Hepatocyte (in vitro differentiated cells): ENCODE measurements at places on chromosomes 7 and 10.
A peak's percentile ranks its signal among the peaks of the same experiment; 100 is the strongest.

DNA sequence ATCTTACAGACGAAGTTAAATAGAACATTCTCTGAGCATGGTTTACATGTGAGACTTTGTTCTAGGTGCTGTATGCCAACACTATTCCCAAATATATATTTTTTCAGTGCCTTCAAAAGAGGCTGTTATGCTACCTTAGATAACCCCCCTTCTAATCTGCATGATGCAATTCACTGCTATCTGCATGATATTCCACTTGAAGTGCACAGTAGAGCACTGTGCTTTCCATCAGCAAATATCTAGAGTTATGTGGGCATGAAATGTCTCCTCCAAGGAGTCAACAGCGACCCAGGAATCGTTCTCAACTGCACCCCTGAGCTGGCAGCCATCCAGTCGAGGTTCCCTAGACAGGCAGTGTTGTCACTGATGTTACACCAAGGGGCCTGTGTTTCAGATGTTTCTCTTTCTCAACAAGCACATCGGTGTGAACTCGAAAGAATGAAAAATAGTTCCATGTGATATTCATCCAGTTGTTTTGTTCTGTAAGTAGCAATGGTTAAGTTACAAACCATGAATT lies 88.3 kb downstream of the PDE1C start:
- no peak for DNase-seq

- no peak for DNase-seq
These were observed 175.2 kb upstream of the PPP2R2D start for GRCh38 chr10:131725581-131726069.

GRCh38 chr7:116449441-116449840 lies 50.1 kb upstream of the CAV2 start:
- DNase-seq, result no peak

GRCh38 chr10:48504141-48504885 lies 100.6 kb downstream of the ARHGAP22 start:
- no peak for DNase-seq

DNA sequence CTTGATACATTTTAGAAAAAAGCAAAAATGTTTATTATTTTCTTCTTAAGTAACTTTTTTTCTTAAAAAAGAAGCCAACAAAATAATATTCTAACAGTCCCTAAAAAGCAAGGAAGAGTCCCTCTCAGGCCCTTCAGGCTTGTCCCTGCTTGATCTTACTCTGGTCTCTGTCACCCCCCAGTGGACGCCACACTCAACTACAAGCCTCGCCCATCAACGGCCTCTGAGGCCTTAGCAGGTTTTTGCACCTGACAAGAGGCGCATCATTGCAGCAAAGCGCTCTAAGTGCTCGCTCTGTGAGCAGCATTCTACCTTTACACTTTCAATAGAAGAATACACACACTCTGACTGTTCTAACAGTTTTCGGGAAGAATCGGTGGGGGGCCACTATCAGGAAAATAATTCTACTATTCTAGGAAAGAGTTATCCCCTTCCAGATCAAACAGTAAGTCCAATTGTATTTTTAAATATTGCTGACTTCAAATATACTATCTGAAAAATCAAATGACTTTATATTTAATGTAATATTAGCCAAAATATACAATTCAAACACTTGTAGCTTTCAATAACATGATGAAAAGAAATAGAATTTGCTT lies 139.2 kb downstream of the USP6NL start:
- peak; percentile 76 for DNase-seq

DNA sequence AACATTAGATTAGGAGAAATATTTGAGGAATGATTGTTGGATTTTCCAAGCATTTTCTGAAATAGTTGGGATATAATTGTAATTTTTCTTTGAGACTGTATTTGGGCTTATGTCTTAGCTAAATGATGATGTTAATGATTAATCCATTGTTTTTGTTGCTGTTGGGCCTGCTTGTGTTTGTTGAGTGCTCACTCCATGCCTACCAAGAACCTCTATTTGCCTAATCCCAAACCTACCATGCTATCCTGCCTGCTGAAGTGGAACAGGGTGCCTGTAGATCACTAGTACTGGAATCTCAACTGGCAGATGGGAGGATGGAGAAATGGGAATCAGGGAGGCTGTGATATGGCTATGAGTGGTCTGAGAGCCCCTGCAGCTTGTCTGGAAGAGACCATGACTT lies 565.5 kb downstream of the SORCS3 start:
- DNase-seq, result no peak

GRCh38 chr10:87841186-87841585 lies 22.1 kb downstream of the KLLN start:
- DNase-seq, result no peak

DNA sequence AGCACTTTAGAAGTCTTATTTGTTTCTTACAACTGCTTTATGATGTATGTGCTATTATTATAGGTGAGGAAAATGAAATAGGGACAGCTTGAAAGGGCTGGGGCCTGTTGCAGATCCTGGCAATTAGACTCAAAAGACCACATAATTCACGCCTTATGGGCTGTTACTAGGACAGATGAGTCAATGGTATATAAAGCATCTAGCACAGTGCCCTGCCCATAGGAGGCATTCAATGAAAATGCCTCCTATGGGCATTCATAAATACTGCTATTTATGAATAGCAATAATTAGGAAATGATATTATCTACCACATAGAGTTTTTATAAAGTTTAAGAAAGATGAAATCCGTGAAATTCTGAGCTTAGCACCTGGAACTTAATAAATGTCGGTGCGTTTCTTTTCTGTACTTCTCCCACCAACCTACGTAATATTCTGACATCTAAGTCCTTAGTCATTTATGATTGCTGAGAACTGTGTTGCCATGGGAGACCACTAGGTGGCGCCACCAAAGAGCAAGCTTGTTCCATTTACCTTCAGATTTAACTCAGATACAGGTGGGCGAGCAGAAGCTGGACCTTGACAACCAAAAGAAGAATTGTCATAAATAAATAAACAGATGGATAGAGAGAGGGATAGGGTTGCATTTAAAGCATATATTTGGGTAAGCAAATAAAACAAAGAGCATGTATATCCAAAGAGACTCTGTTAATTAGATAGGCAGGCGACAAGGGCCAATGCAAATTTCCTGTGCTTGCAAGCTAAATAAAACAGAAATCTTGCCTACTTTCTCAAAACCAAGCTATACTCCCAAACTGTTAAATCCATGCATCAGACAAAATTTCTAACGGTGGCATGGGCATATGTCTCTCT lies 699.9 kb downstream of the INHBA start:
- DNase-seq, result peak; percentile 34

GRCh38 chr7:88005191-88005590 lies 71.1 kb downstream of the ADAM22 start:
- DNase-seq, result no peak

GRCh38 chr10:24249829-24250415 lies 41.0 kb downstream of the KIAA1217 start:
- peak; percentile 34 for DNase-seq

GRCh38 chr7:94272821-94273583 lies 121.7 kb upstream of the COL1A2 start:
- DNase-seq, result no peak

- no peak for DNase-seq
These were observed 171.3 kb downstream of the RNLS start for GRCh38 chr10:88411772-88412349.

GRCh38 chr7:22782616-22783232 lies 39.9 kb downstream of the TOMM7 start:
- DNase-seq, result peak; percentile 42

GRCh38 chr10:104648421-104648820 lies 7.3 kb downstream of the SORCS3 start:
- no peak for DNase-seq

- DNase-seq, result no peak
These were observed 13.3 kb downstream of the JMJD1C start for GRCh38 chr10:63452524-63452923.

DNA sequence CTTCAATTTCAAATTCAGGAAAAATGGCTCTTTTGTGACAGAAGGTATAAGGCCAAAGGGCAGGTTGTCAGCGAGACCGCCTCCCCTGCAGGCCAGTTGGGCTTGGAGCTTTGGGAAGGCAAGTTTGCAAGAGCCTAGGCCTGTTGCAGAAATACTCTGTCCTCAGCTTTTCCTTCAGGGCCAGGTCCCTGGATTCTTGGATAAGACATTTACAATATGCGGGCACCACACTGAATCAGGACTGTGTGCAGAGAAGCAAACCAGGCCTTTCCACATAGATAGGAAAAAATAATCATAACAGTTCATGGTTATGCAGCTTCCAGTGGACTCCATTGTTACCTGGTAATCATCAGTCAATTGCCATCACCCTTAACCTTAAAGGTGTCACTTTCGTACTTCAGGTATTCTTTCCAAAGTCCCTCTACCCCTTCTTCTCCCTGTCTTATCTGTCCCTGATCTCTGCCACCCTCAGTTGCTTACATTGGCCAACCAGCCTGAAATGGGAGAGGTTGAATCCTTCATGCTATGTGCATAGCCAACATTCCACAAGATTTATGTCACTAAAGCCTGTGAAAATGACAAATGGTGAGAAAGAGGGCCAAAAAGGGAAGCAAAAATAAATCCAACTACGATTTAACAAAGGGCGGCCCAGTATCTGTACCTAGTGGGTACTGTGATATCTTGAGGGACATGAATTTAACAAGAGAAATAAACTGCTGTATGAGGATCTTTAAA lies 304.5 kb upstream of the NFE2L3 start:
- no peak for DNase-seq

DNA sequence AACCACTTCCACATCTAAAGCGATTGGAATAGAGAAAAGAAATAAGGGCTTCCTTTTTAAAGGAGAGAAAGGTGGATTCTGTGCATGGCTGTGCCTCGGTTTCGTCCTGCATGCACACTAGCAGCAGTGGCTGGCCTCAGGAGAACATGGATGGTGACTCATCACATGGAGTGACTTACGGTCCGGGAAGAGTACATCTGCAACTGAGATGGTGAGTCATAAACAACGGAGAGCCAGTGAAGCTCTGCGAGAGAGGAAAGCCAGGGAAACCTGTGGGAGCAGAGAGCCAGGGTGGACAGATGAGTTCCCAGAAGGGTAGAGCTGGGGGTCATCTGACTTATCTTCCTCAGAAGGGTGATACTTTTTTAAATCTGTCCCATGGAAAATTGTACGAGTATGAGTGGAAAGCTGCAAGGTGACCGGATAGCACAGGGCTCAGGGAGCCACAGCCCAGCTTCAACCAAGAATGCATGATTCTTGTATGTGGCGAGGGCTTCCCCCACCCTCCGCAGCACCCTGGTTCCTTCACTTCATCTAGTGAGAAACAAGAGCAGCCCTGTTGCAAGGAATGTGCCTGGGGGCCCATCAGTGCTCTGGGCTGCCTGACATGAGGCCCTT lies 259.1 kb downstream of the KLF6 start:
- DNase-seq, result peak; percentile 90

- DNase-seq, result no peak
These were observed 277.0 kb downstream of the GFRA1 start for GRCh38 chr10:115996031-115996430.
